ENCODE measurements at places on chromosomes 11 and 22.

DNA sequence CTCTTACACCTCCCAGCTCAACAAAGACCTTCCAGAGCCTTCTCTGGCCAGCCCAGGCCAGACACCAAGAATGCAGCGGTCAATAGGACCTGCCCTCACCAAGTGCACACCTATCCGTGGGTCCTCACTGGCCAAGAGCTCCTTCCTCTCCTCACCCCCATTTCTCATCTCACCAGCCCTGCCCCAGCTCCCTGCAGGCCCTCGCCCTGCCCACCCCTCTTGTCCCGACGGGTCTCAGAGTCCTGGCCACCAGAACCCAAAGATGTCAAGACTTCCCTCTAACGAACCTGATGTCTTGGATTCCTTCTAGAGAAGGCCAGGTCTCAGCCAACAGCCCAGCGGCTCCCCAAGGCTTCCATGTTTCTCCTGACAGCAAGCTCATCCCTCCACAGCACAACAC, 43.6 kb downstream of the IGF2 start:
- DNase-seq = no peak

- DNase-seq = no peak
Measured at GRCh38 chr22:27868732-27869282, 50.2 kb downstream of the PITPNB start.

DNA sequence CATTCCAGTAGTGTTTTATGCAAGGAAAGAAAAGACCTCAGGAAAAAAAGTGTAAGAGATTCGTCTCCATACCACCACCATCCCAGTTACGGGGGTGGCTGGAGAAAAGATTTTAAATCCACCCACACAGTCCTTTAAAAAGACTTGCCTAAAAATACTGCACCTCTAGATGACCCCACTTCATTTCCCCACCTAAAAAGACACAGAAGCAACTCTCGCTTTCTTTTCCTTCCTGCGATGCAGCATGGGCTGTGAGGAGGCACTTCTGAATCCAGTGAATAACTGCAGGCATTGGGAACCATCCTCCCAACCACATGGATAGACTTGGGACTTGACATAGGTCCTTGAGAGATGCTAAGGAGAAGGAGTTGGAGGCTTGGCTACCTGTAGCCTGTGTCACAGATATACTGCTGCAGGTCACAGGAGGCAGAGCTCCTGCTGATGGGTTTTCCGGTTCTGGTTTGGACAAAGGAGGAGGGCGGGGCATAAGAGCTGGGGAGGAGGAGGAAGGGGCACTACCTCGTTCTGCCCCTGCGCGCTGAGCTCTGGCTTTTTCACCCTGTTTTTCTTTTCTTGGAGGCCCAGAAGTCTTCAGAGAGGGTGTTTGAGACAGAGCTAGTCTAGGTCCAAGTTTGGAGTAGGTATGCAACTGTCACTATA, 285.9 kb downstream of the NTM start:
- no peak for DNase-seq

DNA sequence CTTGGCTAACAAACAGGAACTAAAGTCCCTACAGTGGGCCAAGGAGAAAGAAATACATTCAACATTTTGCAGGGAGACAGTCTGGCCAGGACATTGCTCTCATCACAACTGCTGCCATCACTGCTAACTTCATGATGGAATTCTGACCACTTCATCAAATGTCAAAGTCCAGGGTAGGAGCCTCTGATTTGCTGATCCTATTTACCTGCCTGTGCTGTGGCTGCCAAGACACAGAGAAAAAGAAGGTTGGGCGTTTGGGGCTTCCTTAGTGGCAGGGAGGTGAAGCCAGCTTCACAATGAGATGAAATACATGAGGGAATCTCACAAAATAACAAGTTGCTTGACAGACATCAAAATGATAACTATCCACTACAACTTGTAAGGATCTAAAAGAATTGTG, 343.9 kb upstream of the CADM1 start:
- DNase-seq = no peak

GRCh38 chr22:47233316-47234243, 471.1 kb downstream of the TBC1D22A start:
- DNase-seq = no peak

DNA sequence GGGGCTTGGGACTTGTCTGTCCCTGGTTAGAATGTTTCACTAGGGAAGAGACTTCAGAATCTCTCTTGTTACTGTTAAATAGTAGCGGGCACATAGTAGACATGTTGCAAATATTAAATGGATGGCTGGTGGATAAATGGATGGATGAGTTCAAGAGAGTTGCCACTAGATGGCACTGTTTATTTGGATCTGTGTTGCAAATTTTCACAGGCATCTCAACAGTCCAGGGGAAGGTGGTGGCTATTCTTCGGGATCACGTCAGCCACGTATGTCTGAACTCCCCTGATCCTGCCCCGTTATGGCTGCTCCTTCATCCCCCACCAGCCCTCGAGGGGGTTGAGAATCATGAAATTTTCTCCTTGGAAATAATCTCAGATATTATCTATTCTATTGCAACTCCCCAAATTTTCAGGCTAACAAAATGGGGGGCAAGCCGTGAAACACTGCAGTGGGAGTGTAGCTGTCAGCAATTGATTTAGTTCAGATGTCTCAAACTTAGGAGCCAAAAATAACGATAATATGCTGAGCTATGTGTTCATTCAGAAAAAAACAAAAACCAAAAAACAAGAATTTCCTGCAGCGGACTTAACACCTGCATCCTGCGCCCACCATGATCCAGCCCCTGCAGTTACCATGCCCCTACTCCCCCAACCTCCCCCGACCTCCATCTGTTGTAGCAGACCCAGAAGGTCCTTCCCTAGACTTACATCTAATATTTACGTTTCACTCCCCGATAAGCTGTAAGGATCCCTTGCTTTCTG, 29.1 kb upstream of the BIRC3 start:
- DNase-seq = no peak

GRCh38 chr22:23219822-23220484, 39.6 kb downstream of the BCR start:
- no peak for DNase-seq

DNA sequence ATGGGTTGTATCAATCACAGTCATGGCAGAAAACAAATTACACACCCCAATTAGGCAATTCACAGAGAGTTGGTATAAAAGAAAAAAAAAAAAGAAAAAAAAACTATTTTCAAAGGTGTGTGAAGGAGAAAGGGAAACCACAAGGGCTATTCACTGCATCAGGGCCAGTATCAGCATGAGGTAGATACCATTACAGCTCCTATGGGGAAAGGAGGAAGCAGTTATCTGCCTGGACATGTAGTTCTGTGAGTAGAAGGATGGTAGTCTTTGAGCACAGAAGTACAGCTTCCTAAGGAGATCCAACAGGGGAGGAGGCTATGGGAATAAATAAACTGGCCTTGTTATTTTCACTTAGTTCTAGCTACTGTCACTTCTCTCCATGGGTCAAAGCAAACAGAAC, 746.1 kb downstream of the LUZP2 start:
- DNase-seq = no peak

GRCh38 chr22:49643466-49643865, 184.2 kb downstream of the BRD1 start:
- no peak for DNase-seq

- DNase-seq = no peak
Measured at GRCh38 chr11:44824300-44824704, 97.5 kb downstream of the TSPAN18 start.

GRCh38 chr11:69192301-69192721, 36.6 kb downstream of the SMIM38 start:
- no peak for DNase-seq

DNA sequence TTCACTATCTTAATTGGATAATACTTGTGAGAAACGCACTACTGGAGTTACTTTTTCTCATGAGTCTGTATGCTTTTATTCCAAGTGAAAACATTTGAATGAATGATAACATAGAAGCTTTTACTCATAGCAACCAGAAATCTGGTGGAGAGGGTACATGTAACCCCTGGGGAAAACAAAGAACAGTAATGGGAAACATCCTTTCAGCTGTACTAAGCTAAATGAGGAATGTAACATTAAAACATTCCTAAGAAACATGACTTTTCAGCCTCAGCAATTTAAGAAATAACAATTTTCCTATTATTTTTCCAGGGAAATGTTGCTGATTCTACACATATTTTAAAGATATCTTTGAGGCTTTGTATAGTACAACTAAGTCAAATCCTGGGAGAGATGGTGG, 97.2 kb upstream of the CEP126 start:
- no peak for DNase-seq

DNA sequence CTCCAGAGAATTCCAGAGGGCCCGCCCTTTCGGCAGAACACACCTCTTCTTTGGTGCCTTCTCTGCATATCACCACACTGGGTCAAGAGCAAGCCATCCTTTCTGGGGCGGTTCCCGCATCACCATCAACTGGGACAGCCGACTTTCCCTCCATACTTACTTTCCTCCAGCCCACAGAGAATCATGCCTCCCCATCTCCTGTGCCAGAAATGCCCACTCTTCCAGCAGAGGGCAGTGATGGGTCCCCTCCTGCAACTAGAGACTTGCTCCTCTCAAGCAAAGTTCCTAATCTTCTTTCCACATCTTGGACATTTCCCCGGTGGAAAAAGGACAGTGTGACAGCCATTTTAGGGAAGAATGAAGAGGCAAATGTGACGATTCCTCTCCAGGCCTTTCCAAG, 157.7 kb downstream of the C11orf91 start:
- peak; percentile 34 for DNase-seq

GRCh38 chr11:37108436-37109285, 510.6 kb upstream of the RAG2 start:
- no peak for DNase-seq

- DNase-seq = no peak
Measured at GRCh38 chr11:1139441-1140083, 18.2 kb upstream of the MUC5AC start.

DNA sequence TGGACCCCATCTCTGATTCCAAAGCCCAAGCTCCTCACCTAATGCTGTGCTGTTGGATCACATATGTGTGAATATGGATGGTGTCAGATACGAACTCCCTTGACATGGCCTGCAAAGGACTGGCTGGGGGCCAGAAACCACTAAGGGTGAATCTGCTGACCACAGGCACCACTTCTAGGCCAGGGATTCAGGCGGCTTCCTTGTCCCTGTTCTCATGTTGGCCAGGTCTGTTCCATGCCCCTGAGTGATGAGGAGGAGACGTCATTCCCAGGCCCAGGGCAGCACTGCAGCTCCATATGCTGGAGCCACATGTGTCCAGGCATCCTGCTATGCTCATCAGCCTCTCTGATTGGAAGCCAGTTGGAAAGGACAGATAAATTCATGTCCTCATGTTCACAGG, 130.0 kb upstream of the BDNF start:
- no peak for DNase-seq

DNA sequence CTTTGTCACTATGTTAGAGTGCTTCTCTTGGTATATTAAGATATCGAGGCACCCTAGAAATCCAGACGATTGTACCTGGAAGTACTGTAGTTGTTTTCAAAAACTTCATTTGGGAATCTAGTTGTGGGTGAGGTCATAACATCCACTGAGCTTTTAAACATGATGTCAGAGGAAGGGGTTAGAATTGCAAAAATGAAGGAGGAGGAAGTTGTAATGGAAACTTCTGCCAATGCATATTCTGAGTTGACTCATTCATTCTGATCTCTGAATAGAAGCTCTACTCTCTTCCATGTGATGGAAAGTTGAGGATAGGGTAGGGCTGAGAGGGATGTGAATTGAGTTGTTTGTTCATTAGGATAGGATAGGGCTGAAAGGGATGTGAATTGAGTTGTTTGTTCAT, 7.7 kb downstream of the CD44 start:
- no peak for DNase-seq

DNA sequence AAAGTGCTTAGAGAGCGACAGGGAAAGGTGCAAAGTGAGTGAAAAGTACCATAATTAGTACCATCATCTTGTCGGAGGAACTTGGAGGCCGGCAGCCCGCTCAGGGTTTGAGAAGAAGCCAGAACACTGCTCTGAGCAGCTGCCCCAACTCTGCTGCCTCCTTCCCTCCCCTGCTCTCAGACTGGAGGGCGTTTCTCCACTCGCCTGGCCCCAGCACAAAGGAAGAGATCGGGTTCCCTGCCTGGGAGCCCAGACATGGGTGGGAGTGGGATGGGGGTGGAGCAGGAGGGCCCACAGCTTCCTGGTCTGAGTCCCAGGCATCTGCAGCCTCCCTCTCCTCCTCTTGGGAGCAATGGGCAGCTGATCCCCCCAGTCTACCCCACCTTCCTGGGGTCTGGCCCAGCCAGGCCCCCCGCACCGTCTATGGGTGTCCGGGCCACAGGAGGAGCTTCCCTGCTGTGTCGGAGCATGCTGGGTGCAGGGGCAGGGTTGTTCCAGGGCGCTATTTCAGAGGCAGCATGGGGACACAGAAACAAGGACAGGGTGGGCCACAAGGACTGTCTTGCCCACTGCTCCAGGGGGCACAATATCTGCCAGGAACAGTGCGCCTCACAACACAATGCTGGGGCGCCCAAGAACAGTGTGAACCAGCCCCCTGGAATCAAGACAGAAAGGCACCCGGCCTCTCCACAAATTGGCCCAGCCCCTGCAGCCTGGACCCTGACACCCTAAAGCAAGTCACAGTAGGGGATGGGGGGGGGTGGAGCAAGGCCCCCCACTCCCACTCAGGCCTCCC, 4.8 kb downstream of the LIF start:
- no peak for DNase-seq

- DNase-seq = no peak
Measured at GRCh38 chr11:122775675-122776271, 62.5 kb upstream of the CRTAM start.

DNA sequence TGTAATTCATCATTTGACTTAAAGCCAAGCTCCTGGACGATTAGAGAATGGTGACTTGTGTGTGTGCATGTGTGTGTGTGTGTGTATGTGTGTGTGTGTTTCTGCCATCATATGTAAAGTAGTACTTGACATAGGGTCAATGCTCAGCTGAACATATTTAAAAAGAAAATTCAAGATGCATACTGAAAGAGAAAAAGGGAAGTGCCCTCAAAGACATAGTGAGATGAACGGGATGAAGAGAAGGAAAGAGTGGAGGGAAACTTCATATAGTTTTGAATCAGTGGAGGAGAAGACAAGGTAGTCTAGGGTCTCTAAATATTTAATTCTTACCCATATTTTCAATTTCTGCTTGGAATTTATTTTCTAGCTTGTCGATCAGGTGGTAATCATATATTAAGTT, 4.0 kb downstream of the TCN1 start:
- DNase-seq = no peak

DNA sequence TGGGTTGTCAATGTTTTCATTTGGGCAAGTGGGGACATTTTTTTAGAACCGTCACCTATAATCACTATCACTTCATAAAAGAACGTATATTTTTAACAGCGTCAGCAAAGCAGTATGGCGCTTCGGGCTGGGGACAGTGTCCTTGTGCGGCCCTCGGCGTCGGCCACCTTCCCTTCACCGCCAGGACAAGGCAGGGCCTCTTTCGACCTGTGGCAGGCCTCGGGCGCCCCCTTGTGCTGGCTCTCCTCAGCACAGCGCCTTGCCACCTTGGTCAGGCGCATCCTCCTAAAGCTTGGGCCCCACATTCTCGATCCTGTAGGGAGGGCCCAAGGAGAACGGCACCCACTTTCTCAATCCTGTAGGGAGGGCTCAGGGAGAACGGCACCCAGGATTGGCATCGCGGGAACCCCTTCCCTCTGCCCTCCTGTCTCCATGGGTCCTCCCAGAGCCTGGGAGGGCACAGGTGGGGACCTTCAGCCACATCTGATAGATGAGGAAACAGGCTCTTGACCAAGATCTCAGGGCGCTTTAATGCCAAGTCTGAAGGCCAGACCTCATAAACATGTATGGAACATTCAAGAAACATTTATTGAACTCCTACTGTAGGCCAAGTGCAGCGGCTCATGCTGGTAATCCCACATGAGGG, 11.5 kb upstream of the FADD start:
- DNase-seq = peak; percentile 88

GRCh38 chr22:36467042-36467810, 14.2 kb downstream of the TXN2 start:
- no peak for DNase-seq

Measured in progenitor cell of endocrine pancreas (in vitro differentiated cells).